ENCODE measurements at places on chromosomes 13 and 19.
A peak's percentile ranks its signal among the peaks of the same experiment; 100 is the strongest.

- no peak for DNase-seq
Observed at GRCh38 chr13:24038841-24039330, 121.6 kb upstream of the SPATA13 start.

- DNase-seq, result no peak
Observed at GRCh38 chr13:35909837-35910540, 221.2 kb downstream of the DCLK1 start.

GRCh38 chr13:85910962-85911361 lies 111.7 kb upstream of the SLITRK6 start:
- no peak for DNase-seq

DNA sequence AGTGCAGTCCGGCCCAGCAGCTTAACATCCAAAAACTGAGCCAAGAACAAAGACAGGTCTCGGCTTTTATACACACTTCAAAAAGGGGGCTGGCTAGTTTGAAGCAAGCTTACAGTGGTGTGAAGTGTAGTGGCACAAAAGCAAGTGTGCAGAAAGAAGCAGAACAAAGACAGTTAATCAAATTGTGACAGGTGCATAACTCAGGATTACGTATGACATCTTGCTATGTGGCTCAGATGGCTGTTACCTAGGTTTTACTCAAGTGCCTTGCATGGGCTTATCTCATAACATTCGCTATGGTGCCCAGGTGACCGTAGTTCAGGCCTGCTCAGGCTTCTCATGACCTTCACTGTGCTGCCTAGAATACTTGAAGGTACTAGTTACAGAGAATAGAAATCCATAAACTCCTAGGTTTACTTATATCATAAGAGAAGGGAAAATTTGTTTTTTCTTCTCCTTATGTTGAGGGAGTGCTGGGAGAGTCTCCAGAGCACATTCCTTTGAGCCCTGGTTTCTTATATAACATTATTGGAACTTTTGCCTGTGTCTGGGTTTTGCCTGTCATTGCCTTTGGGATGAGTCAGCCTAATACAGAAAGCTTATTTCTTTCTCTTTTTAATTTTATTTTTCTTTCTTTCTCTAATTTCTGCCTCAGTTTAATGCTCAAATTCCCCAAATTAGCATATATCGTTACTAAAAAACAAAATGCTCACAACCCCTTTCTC lies 1629.1 kb upstream of the PCDH20 start:
- no peak for DNase-seq

DNA sequence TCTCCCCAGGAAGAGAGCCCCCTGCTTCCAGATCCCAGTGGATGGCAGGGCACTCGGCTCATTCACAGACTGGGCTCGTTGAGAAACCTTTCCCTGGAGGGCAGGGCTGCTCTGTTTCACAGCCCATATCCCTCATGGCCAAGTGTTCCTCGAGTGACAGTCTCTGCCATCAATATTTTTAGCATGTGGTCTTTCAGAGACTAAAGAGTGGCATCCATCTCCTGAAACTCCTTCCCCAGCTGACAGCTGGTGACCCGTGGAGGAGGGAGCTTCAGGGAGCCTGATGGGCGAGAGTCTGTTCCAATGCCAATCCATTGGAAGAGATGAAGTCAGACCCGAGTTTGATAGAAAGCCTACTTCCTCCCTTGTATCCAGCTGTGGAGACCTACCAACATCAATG lies 30.7 kb upstream of the ALOX5AP start:
- DNase-seq, result no peak

DNA sequence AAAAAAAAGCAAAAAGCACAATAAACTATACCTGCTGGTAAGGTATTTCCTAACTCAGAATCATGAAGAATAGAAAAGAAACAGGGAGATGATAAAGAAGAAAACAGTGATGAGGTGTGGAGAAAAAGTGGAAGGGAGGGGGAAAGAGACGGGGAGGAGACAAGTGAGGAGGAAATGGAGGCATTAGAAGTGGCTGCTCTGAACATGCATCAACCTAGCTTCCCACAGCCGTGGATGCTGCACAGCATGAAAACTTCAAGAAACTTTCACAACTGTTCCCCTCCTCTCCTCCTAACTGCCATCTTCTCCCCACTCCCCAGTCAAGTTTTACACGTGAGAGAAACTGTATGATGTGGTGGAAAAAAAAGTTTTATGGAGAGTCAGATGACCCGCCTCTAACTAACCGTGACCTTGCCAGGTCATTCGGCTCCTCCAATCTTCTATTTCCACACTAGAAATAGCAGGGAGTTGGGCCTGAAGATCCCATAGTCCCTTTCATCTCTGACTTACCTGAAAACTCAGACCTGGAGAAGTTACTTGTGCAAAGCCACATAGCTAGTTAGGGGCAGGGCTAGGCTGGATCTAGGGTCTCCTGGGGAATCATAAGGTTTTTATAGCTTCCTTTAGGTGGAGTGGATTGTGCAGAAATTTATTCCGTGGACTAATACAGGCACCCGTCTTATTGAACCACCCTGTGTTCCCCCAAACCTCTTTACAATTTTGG lies 461.9 kb downstream of the KLF5 start:
- no peak for DNase-seq

GRCh38 chr13:107906131-107906530 lies 309.2 kb downstream of the LIG4 start:
- DNase-seq, result no peak

DNA sequence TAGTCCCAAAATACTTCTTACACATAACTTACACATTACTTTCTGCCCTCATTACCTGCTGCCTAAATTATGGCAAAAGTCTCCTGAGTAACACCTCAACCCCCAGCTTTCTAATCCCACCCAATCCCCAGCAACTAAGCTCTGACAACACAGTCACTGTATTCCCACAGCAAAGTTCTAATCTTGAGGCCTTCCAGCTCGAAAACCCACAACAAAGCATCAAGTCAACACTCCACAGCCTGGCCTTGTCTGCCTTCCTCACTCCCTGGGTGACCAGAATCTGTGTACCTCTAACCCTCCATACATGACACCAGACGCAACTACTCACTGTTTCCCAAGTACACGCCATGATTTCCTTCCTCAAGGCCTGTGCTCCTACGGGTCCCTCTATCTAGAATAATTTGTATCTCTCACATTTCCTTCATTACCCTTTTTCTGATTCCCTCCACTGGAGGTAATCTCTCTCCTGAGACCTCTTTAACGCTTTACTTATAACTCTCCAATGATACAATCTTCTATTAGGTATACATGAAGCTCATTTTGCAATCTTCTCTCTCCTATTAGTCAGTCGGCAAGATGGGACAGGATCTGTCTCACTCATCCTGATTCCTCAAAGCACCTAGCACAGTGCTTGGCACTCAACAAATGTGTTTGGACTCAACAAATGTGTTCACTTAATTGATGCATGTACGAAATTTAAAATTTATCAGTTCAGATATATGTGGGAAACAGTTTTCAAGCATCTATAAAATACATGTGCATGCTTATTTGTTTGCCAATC lies 87.6 kb upstream of the DOCK9 start:
- no peak for DNase-seq

DNA sequence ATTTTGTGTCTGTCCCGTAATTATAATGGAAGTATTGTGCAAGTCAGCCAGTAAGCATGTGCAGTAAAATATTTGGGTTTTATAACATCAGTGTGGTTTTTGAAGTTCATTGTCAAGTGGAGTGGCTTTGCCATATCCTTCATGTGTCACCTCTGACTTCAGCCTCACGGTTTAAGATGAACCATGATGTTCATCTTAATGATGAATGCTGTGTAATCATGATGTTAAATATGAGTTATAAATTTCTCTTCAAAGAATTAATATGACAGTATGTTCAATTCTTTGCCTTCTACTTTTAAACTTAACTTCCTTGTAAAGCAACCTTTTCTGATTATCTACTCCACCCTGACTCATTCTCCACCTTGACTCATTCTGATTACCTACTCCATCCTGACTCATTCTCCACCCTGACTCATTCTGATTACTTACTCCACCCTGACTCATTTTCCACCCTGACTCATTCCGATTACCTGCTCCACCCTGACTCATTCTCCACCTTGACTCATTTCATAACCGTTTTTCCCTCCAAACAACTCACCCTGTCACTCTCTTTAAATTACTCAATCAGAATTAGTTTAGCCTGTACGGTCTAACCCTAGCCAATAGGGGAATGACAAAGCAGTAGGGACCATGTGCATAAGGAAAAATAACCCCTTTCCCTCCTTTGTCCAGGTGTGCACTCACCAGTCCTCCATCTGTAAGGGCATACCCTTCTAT lies 50.3 kb upstream of the ANKRD10 start:
- DNase-seq, result peak; percentile 64

- no peak for DNase-seq
Observed at GRCh38 chr13:80860845-80861244, 519.9 kb upstream of the SPRY2 start.

- DNase-seq, result no peak
Observed at GRCh38 chr19:56837492-56838023, 3.0 kb downstream of the PEG3 start.

DNA sequence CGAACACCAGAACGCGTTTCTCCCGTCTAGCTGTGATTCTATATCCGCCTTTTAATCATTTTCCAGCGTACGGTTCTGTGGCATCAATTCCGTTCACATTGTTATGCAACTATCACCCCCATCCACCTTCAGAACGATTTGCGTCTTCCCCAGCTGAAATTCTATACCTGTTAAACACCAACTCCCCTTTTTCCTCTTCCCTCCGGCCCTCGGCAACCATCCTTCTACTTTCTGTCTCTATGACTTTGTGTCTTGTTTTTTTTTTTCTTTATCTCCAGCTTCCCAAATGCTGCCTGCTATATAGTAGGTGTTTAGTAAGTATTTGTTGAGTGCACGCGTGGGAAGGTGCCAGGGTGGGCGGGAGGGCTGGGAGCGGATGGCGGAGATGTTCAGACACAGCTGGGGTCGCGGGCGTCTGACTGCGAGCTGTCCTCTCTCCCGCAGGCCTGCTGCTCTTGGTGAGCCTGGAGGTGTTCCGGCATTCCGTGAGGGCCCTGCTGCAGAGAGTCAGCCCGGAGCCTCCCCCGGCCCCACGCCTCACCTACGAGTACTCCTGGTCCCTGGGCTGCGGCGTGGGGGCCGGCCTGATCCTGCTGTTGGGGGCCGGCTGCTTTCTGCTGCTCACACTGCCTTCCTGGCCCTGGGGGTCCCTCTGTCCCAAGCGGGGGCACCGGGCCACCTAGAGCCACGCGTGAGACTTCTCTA lies 20.2 kb downstream of the CACNG6 start:
- DNase-seq, result no peak

- DNase-seq, result no peak
Observed at GRCh38 chr19:33530296-33530695, 8.7 kb upstream of the PEPD start.

GRCh38 chr13:36261976-36262375 lies 35.6 kb downstream of the CCDC169 start:
- DNase-seq, result no peak

DNA sequence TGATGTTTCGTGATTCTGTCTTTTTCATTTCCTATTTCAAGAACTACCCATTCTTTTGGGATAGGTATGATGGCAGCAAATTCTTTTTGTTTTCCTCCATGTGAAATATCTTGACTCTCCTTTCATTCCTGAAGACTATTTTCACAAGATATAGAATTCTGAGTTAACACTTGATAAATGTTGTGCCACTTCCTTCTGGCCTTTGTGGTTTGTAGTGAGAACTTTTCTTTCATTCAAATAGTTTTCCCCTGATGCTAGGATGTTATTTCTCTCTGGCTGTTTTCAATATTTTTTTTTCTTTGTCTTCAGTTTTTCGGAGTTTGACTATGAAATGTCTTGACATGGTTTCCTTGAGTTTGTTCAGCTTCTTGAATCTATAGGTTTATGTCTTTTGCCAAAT lies 8.3 kb upstream of the TUBGCP3 start:
- DNase-seq, result no peak

DNA sequence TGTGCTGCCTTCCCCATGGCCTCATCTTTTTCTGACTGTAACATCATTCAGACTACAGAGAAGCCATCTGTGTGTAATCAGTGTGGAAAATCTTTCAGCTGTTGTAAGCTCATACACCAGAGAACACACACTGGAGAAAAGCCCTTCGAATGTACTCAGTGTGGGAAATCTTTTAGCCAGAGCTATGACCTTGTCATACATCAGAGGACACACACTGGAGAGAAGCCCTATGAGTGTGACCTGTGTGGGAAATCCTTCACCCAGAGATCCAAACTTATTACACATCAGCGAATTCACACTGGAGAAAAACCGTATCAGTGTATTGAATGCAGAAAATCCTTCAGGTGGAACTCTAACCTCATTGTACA lies 17.2 kb upstream of the ZNF8 start:
- DNase-seq, result no peak

- no peak for DNase-seq
Observed at GRCh38 chr19:2973229-2973628, 4.1 kb upstream of the TLE6 start.

- DNase-seq, result no peak
Observed at GRCh38 chr19:38076337-38076736, 147.7 kb downstream of the DPF1 start.

GRCh38 chr19:16601378-16602052 lies 26.5 kb downstream of the MED26 start:
- no peak for DNase-seq

DNA sequence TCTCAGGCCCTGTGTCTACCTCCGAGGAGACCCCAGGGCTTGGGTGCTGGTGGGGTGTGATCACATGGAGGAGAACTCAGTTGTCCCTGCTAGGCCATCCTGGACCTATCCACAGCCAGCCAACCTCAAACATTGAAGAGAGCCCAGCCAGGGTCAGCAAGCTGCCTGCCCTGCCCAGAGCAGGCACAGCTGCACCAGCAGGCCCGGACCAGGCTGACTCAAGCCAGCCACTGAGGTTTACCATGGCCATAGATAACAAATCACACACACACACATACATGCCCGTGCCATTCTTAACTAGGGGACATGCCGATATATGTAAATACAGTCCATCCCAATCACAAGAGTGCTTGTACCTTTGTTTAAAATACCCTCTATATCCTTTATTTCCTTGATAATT lies 8.1 kb downstream of the ARHGEF7 start:
- DNase-seq, result no peak

- DNase-seq, result no peak
Observed at GRCh38 chr13:49711218-49711863, 20.1 kb upstream of the EBPL start.
